ENCODE measurements at places on chromosomes 2 and 18.

- no peak for DNase-seq
These were observed 70.6 kb downstream of the EMILIN2 start for GRCh38 chr18:2917259-2918047.

GRCh38 chr18:59881728-59882656, 17.8 kb upstream of the PMAIP1 start:
- DNase-seq, result no peak

- DNase-seq, result no peak
These were observed 54.5 kb downstream of the HS1BP3 start for GRCh38 chr2:20596193-20596972.

- no peak for DNase-seq
These were observed 678.3 kb downstream of the NYAP2 start for GRCh38 chr2:226077841-226078240.

GRCh38 chr2:207779523-207779922, 9.8 kb upstream of the FZD5 start:
- DNase-seq, result no peak

GRCh38 chr2:40680547-40680946, 228.7 kb upstream of the SLC8A1 start:
- DNase-seq, result no peak

DNA sequence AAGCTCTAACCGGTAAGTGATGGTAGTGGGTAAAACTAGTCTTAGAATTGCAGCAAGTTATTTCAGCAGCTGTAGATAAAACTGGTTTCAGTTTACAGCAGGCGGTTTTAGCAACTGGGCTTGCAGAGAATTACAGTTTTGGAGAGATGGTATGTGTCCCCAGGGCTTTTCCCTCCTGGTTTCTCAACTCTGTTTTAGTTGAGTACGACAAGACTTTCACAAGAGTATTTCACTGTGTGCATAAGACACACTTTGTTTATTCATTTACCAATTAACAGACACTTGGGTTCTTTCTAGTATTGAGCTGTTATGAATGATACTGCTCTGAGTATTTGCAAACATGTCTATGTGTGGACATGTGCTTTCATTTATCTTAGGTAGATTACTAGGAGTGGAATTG, 65.6 kb upstream of the RFX8 start:
- DNase-seq, result no peak

GRCh38 chr2:119549241-119549640, 5.0 kb downstream of the CFAP221 start:
- no peak for DNase-seq

- DNase-seq, result peak; percentile 59
These were observed at the start of gene FBXO41 for GRCh38 chr2:73284296-73285158. Gene FBXO41, minus strand, starts transcription at chr2:73284478. Its CDS starts 14,848 bp downstream, at chr2:73269630.

DNA sequence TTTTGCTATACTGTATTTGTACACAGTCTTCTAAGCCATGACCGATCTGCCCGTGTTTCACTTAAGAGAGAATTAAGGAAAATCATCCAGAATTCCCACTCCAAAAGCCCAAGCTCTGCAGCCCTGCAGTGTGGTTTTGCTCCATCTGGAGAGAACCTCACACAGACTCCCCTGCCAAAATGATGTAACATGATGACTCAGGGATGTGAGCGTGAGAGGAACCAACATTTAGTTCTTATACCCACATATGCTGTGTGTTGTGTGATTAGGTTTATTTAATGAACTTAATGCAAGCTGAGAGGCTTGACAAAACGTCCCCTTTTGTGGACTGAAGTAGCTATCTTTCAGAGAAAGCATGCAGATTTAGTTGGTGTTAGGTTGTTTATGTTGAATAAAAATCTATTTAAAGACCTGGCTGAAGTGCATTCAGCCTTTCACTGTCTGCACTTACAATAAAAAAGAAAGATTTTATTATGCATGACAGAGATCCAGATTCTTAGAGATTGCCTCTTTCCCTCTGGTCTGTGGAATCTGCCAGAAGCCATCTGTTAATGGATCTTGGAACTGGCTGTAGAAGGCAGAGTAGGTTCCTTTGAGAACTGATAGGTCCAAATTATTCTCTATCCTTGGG, 6.3 kb downstream of the RAB12 start:
- no peak for DNase-seq

- no peak for DNase-seq
These were observed 91.6 kb downstream of the FAM161A start for GRCh38 chr2:61762292-61762691.

DNA sequence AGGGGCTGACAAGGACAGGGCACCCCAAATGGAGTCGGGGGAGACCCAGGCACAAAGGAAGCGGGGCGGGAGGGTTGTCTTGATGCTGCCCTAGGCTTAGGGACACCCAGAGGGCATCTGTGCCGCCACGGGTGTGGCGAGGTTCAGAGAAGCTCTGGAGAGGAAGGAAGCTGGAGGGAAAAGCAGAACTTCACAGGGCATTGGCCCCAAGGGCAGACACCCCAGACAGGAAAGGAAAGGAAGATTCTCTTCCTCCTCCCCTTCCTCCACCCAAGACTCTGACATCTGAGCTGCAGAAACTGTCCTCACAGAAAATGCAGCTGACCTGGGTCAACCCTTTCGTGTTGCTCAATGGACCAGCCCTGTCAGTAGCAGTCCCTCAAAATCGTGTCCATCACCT, 25.6 kb downstream of the DNMT3A start:
- DNase-seq, result no peak

DNA sequence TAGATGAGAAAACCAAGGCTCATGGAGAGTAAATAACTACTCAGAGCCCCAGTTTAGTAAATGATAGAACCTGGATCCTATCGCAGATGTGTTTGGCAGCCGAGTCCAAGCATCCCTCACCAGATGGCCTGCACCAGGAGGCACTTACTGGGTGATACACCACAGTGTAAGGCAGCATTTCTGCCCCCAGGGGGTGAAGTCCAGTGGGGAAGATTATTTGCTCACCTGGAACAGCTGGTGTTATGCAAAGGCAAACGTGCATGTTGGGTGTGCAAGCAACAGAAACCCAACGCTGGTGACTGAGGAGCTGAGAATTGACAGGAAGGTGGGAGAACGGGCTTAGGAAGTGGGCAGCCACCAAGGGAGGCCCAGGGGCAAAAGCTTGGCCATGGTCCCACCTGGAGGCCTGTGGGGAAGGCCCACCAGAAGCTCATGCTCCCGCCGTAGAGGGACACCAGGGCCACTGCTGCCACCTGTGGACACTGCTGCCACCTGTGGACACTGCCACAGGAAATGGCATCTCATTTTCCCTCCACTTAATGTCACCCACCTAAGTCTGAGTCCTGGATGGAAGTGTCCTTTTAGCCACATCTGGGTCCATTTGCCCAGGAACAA, 100.6 kb downstream of the TFCP2L1 start:
- no peak for DNase-seq

GRCh38 chr2:102660574-102660973, 41.2 kb downstream of the SLC9A2 start:
- DNase-seq, result no peak

Data from stimulated activated CD8-positive, alpha-beta memory T cell treated with anti-CD3 and anti-CD28 coated beads, Interleukin-15, amount 100 ng/mL, for 24 hours (primary cell).